ENCODE measurements at places on chromosomes 5 and 9.

GRCh38 chr5:41009232-41009631 is 61.9 kb downstream of the MROH2B start:
- no peak for DNase-seq

DNA sequence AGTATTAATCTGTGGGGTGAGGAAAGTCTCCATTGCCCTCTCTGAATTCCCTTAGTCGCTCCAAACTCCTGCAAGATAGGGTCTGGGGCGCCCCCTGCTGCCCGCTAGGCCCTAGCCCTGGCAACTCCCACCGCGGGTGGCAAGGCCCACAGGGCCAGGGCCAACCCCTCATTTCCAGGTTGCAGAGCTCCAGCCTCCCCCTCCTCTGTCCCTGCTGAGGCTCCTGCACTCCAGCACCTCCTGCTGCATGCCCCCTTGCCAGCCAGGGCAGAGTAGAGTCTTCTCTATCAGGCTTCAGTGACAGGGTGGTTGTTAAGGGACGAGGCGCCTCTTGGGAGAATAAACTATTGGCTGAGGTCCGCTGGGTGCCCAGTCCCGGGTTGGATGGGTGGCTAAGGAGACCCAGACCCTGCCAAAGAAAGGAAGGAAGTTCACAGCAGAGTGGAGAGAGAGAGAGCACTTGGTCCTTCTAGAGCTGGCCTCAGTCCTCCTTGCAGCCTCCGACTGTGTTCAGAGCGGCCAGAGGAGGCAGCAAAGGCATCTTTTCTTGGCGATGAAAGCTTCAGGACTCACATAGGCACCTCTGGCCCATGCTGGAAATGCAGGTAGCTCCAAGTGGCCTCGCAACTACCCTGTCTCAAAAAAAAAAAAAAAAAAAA is 45.6 kb downstream of the SAR1B start:
- DNase-seq: peak; percentile 70

GRCh38 chr5:140108093-140109017 is 5.6 kb upstream of the PURA start:
- DNase-seq: no peak

DNA sequence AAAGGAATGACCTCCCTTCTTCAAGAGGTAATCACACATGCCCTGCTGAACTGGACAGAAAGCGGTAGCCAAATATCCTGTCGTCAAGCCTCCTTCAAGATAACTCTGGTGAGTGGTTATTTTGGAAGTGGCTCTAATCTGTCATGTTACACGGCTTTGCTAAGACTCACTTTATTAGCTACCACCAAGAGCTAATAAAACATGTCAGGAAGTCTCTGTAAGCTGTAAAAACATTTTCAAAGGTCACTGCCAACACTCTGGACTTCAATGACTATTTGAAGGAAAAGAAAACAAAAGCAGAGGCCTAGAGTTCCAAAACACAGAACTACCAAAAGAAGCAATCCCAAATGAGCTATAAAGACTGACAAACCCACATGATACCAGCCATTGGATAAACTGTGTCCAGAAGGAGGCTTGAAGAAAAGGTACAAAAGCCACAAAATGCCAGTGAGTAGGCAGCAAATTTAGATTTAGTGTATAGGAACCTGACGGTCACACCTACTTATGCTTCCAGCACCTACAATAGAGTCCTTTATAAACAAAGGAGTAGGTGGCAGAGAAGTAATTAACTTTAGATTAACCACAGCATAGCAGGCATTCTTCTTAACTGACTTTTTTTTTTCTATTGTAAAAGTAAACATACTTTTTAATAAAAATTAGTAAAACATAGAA is 97.3 kb upstream of the EQTN start:
- DNase-seq: no peak

GRCh38 chr9:14434971-14435718 is 121.2 kb upstream of the NFIB start:
- no peak for DNase-seq

DNA sequence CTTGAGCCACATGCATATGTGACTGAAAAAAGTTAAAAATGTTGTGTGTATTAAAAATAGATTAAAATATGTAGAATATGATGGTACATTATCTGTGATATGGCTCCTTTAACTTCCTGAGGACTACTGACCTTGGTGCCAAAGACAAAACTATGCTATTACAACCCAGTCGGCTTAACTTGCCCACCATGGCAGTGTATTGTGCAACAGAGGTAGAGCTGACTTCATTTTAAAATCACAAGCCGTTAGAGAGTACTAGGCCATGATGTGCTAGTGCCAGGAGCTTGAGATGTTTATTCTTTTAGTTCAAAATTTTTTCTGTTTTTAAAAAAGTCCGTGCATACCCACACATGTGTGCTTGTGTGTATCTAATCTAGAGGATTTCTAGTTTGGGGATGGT is 46.3 kb downstream of the NAA35 start:
- no peak for DNase-seq

DNA sequence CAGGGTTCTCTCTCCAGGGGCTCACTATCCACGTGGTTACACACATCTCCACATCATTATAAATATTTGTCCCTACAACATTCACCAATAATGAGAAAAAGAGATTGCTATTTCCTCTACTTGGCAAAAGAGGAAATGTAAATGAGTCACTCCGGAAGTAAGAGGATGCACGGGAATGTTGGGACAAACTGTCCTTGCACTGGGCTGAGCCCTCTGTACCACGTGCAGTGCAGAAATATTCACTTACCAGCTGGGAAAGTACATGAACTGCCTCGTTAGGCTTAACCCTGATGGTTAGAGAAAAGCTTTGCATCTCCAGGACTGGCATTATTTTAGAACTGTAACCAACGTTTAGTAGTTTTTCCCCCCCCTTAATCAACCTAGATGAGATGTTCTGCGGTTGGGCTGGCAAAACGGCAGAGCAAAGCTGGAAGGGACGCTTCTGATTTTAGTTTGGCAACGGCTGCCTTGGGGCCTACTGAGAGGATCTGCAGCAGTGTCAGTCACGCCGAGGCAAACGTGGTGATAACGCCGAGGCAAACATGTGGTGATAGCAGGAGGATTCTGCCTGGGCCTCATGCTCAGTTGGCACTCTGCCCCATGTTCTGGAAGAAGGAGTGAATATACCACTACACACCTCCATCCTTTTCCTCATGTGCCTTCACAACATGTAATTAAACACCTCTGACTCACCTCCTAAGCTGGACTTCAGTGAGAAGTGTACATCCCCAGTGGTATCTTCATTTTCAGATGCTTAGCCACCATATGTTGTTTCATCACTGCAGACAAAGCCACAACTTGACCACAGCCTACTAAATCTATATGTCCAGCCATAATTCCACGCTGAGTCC is 661.4 kb upstream of the KLF4 start:
- no peak for DNase-seq

DNA sequence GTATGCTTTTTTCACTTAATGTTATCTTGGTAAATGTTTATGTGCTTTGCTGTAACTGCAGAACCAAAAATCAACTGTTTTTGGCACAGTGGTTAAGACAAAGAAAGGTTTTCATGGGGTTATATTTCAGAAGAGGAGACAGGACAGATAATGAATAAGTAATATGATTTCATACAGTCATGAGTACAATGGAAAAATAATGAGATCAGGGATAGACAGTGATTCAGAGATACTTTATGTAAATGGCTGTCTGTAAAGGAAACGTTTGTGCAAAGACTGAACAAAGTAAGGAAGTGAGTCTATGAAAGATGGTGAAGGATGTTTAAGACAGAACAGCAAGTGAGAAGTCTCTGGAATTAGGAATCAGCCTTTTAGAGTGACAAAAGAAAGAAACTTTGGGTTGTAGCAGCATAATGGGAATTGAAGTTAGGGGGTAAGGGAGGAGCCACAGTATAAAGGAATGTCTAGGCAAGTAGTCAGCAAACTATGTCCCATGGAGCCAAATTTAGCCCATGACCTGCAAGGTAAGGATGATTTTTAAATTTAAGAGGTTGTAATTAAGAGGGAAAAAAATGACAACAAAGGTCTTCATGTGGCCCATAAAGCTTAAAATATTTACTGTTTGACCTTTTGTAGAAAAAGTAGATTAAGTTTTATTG is 55.0 kb downstream of the TNPO1 start:
- DNase-seq: no peak

GRCh38 chr9:136036050-136036449 is 59.0 kb downstream of the NACC2 start:
- DNase-seq: no peak

DNA sequence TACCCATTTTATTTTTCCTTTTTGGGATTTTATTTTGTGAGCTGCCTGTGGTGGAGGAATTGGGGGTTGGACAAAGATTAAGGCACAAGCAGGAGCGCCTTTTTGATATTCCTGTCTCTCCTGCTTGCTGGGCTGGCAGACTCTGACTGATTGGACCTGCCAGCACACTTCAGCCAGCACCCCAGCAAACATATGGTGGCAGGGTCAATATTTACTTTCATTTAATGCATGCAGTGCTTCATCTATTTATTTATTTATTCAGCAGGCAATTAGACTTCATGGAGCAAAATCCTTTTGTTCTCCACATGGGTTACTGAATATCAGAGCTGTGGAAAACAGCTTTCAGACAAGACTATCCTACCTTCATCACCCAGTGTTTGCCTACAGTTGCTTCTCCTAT is 48.4 kb upstream of the EPB41L4A start:
- no peak for DNase-seq

DNA sequence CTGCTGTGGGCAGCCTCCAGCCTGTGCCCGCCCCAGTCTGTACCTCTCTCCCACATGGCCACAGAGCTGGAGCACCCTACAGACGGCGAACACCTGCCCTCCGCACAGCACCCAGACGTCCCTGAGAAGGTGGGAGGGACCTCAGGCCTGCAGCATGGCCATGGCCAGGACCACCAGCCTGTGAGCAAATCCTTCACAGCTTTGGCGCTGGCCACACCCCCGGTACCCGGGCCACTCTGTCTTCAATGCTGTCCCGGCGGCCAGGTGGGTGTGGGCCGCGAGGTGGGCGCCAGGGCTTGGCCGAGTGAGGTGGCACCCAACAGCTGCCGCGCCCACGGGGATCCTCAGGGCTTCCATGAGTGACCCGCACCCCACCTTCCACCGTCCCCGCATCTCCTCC is 18.7 kb downstream of the NOTCH1 start:
- DNase-seq: no peak

DNA sequence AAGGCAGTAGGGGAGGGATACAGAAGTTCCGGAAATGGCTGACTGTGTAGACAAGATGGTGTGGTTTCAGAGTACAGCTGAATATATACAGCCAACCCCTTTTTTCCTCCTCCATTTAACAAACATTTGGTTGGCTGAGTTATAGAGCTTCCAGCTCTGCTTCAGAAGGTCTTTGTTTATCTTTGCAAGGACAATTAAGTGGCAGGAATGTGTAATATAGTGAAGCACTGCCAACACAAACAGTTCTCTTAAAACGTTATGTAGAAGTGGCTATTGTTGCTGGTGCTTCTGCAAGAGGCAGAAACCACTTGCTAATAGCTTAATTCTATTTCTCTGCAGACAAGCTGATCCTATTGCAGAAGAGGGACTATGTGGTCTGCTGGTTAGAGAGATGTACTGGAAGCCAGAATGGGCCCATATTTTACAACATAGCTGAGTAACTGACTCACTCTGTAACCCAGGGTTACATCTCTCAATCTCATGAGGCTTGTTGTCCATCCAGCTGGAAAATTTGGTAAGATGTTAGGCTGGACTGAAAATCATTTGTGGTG is 62.7 kb upstream of the OSMR start:
- DNase-seq: no peak

GRCh38 chr9:81083067-81083466 is 606.3 kb downstream of the TLE1 start:
- no peak for DNase-seq

DNA sequence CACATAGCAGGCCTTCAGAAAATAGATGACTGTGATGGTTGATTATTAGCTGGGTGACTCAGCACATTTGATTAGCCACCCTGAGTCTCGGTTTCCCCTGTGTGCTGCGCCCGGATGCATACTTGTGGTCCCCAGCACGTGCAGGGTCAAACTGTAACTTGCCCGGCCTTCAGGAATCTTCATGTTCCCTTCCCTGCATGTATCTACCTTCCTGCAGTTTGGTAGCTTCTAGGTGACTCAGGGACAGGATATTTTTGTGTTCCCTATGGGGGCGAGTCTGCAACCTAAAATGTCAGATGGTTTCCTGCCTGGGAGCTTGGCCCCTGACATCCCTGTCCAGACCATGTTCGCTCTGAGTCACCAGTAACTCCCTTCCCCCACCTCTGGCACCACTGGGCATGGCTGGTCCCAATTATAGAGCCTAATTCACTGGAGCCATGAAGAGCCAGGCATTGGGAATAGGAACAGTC is 13.2 kb downstream of the PTGS1 start:
- DNase-seq: no peak

GRCh38 chr5:169788168-169788567 is 151.1 kb downstream of the DOCK2 start:
- DNase-seq: no peak

DNA sequence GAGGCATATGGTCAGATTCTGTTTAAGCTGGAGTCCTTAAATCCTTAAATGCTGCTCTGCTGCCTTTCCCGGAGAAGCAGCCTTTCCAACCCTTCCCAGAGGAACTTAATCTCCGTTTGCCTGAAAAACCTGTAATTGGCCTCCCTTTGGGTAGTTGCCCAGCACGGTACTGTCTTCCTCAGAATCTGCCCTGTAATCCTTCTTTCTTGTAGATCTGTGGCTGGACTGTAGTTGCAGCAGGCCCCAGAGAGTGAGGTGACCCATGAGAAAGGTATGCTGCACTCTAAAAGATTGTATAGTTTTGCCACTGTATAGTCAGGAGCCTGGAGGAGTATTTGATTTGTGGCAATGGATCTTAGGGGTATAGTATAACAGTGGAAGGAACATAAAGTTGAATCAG is 11.7 kb downstream of the SPIN1 start:
- DNase-seq: no peak

- no peak for DNase-seq
Observed at GRCh38 chr5:77427998-77428397, 64.1 kb downstream of the WDR41 start.

- peak; percentile 35 for DNase-seq
Observed at GRCh38 chr5:134647750-134648424, 698 bp upstream of the SEC24A start.

DNA sequence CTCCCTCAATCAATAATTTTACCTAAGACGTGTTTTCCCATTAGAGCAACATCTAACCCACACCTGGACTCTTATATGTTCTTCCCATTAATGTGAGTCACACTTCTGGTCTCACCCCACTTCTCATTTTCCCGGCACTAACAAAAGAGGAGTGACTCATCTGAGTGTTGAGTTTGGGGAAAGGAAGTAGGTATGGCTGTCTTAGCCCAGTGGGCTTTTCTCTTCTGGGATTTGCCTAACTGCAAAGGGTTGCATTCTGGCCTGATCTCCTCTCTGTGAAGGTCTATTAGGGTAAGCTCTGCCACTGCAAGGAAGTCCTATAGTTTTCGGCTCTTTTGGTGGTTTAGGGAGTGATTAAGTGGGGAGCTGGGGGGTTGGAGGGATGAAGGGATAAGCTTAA is 195.6 kb downstream of the KIAA0825 start:
- no peak for DNase-seq

- DNase-seq: no peak
Observed at GRCh38 chr5:103391659-103392058, 133.1 kb downstream of the MACIR start.

- no peak for DNase-seq
Observed at GRCh38 chr5:52896534-52897237, 92.5 kb upstream of the ITGA2 start.
